ENCODE measurements at places on chromosomes 13 and 19.

- DNase-seq: no peak
Observed at GRCh38 chr13:95275322-95276036, 25.8 kb downstream of the ABCC4 start.

- DNase-seq: peak; percentile 86
Observed at GRCh38 chr19:18280247-18281081, 958 bp downstream of the JUND start.

DNA sequence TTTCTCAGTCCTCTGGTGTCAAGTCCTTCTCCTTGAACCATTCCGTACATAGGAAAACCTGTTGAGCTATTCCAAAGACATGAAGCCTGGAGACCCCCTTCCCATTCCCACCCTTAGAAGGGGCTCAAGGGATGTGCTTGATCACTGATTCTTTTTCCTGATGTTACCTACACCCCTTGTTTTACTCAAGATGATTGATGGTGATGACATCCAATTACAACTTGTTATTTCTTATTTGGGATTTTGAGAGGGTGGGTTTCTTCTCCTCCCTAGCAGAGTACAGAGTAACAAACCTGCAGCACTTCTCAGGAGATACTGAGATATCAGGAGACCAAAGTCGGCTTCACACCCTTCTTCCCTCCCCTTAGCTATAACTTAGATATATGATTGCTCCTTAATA lies 6.7 kb upstream of the RPS19 start:
- no peak for DNase-seq

- no peak for DNase-seq
Observed at GRCh38 chr13:41495044-41495443, 37.7 kb downstream of the RGCC start.

- no peak for DNase-seq
Observed at GRCh38 chr13:29589234-29589633, 6.3 kb downstream of the SLC7A1 start.

DNA sequence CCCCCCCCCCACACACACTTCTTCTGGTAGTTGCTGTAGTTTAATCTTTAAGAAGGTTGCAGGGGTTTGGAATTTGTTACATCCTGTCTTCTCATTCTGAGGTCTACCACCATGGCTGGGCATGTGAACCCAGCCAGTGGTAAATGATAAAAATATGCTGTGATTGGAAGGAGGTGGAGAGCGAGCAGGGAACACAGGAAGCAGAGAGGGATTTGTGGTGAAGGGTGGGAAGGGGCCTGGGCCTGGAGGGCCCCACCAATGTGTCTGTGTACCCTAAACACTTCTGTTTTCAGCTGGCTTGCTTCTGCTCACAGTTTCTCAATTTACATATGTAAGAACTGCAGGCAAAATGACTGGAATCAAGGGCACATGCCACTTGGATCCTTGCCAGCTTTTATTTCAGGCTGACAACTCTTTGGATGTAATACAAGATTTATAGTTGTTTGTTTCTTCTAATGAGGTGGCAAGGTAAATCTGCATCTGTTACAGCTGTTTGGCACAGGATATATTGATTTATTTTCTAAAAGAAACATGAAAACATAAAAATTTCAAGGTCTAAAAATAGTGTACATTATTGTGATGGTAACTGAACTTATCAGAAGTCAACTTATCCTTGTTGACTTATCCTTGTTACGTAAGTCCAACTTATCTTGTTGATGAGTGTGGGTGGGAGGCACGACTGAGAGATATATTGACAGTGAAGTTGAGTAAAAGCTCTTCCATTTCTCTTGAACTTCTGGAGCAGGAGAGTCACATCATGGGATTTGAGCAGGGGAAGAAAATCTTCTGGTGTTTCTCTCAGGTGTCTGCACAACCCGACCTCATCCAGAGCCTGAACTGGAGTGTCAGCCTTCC lies 313.2 kb downstream of the SHISA2 start:
- peak; percentile 38 for DNase-seq

GRCh38 chr19:21593008-21593481 lies 87.6 kb downstream of the ZNF429 start:
- no peak for DNase-seq

DNA sequence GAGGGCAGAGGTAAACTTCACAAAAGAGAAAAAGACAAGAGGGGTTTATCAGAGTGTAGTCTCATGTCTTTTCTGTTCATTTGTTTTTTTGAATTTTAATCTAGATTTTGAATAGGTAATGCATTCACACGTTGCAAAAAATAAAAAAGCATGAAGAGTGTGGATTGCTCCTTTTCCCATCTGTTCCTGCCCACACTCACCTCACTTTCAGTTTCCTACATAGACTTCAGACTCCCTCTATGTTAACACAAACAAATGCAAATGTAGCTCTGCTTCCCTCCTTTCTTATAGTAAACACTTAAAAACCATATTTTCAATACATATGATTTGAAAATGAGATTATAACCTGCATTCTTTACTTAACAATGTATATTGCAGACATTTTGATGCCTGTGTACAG lies 20.3 kb downstream of the TNFSF13B start:
- DNase-seq: no peak

DNA sequence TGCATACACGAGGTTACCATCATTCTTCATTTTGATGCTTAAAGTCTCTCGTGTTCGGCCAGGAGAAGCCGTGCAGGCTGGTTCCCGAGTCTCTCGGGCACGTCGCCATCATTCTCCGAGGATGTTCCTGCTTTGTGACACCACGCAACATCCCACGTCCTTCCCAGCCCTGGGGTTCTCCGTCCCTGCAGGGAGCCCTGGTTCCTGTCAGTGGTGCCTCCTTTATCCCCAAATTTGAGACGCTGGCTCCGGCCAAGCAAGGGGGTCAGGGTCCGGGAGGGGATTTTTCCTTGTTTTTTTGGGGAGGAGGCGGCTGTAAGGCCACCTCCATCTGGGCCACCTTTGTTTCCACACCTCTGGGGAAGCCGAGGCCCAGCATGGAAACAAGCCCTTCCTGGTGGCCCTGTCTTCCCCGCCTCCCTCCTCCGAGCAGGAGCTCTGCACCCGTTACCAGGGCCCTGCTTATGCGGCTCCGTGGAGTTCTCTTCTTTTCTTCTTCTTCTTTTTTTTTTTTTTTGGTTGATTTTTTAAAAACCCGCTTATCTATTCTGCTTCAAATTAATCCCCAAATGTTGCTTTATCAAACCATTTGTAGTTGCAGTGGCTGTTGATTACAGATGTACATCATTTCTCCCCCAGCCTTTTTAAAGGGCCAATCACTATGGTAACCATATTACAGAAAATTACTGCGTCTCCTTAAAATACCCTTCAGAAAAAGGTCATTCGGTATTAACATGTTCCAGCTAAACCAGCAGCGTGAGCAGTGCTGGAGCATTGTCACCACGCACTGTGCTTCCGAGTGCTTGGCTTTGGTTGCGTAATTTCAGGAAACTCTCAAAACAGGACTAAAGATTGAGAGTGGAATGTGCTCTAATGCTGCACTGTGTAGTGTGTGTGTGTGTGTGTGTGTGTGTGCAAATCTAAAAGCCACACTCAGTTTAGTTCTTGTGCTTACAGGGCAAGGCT lies 50.4 kb downstream of the TEX29 start:
- no peak for DNase-seq

DNA sequence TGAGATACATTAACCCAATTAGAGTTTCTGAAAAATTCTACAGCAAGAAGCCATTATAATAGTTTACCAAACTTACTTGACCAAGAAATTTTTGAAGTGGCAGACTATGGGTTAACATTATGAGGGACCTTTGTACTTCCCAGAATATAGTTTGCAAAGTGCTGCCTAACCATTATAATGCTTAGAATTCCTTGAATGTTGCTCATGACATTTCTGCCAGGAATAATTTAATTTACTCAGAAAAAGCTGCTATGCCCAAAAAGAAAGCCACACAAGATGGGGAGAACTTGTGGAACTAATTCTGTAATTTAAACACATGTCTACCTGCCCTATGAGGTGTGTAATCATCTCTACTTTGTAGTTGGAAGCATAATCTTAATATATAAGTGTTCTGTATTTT lies 58.1 kb upstream of the MYCBP2 start:
- DNase-seq: no peak

GRCh38 chr19:3459965-3460582 lies 20.3 kb downstream of the SMIM24 start:
- no peak for DNase-seq

DNA sequence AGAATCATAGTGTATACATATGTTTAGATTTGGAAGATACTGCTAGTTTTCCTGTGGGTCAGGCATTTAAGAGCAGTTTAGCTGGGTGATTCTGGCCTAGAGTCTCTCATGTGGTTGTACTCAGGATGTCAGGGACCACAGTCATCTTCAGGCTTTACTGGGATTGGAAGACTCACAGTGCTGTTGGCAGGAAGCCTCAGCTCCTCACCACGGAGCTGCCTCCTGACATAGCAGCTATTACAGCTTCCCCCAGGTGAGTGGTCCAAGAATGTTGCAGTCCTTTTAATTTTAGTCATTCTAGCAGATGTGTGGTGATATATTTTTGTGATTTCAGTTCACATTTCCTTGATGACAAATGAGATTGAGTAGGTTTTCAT lies 16.9 kb upstream of the GPR18 start:
- DNase-seq: peak; percentile 57

DNA sequence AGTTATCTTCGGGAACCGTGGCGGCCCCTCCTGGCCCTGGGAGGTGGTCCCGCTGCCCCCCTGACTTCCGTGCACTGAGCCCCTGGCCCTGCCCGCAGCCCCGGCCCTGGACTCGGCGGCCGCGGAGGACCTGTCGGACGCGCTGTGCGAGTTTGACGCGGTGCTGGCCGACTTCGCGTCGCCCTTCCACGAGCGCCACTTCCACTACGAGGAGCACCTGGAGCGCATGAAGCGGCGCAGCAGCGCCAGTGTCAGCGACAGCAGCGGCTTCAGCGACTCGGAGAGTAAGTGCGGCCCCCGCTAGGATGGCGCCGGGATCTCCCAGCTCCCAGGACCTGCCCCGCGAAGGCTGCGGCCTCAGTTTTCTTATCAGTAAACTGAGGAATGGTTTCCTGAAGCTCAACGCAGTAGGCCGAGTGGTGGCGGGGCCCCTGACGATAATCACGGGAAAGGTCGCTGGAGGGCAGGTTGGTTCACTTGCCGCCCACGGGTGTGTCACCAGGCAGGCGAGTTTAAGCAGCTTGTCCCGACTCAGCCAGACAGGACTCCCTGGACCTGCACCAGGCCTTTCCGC lies 924 bp downstream of the RGCC start:
- DNase-seq: no peak

DNA sequence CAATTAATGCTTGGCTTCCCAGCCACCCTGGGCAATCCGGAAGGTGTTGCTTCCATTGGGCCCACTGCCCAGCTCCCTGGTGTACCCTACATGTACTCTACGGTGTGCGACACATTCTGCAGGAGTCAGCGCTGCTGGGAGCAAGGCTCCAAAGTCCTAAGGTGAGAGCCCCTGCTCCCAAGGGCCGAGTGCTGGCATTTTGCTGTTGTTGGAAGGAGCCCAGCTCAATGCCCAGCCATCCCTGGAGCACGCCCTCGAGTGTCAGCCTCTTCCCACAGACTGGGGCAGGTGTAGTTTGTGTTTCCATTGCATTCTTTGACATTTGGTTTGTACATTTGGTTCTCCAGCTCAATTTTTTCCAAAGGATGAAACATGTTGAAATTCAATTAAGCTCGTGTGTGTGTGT lies 64.6 kb downstream of the GGACT start:
- DNase-seq: no peak

DNA sequence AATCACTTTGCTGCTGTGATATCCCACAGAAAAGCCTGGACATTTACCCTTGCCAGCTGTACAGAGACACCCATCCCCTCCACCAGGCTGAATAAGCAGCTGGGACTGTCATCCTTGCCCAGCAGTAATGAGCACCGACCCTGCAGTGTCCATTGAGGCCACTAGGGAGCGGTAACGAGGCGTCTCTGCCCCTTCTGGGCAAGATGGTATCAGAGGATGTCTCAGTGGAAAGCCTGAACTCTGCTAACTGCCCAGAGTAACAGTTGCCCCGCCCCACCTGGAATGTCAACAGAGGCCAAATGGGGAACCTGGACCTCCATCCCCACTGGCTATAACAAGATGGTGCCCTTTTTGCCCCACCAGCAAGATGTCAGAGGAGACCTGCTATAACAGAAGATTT lies 22.8 kb upstream of the CEACAM20 start:
- DNase-seq: no peak

DNA sequence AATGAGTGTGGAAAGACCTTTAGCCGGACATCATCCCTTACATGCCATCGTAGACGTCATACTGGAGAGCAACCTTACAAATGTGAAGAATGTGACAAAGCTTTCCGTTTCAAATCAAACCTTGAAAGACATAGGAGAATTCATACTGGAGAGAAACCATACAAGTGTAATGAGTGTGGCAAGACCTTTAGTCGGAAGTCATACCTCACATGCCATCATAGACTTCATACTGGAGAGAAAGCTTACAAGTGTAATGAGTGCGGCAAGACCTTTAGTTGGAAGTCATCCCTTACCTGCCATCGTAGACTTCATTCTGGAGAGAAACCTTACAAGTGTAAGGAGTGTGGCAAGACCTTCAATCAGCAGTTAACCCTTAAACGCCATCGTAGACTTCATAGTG lies 11.7 kb upstream of the ZNF813 start:
- no peak for DNase-seq

DNA sequence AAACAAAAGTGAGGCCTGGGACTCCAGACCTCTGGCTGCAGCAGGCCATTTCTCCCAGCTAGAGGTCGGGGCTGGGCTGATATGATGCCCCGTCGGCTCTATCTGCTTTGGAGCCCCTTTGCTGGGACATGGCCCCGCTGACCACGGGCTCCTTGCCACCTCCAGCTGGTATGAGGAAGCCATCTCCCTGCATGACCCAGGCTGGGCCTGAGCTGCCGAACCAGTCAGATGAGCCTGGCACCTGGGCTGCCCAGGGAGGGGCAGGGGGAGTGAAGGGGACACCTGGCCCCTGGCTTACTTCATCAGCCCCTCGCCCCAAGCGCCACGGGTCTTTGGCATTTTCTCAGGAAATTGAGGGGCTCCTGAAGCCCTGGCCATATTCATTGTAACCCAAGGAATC lies 7.8 kb downstream of the ZSWIM4 start:
- DNase-seq: no peak

DNA sequence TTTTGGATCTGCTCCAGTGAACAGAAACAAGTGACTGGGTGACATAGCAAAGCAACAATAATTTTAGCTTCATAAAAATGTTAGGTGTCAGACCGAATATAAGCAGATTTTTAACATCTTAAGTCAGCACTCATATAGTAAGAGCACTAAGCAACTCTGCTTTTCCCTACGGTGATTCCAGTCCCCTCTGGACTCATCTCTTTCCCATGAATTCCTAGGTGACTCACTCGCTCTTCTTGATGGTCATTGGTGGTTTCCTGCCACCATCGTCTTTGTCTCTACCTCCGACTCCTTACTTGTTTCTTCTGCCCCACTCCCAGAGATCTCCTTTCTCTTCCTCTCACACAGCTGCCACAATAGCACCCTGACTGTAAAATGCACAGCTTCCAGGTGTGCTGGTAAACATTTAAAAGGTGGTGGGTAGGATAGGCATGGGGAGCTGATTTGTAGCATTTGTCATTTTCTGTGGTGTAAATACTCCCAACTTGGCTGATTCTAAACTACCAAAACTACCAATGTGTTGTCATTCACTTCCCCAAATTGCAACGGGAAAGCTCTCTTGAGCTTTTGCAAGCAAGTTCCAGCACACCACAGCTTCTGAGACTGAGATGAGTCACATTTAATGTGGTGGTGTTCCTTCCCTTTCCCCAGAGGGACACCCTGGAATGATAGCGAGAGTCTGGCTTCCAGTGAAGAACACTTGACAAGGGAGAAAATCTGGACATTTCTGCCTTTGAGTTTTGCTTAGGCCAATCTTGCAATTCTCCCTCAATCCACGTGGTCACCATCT lies 42.8 kb upstream of the CLDN10 start:
- no peak for DNase-seq

GRCh38 chr19:50258918-50259372 lies 55.5 kb downstream of the MYH14 start:
- peak; percentile 37 for DNase-seq

All from right hindlimb (tissue), 1 donor.